ENCODE measurements at places on chromosomes 5 and 9. TPM values are rescaled to one million over a fixed set of nuclear protein-coding genes. Genes with fewer than 3 reads are reported as not detected.

GMCL2 gene
- total RNA-seq, result not detected

TXNDC8 gene
- total RNA-seq, result not detected

HAVCR1 gene
- total RNA-seq, result 0.22 TPM

MARCHF11 gene
- total RNA-seq, result not detected

RLN2 gene
- total RNA-seq, result 3.5 TPM

ADCY2 gene
- total RNA-seq, result not detected

SPINK7 gene
- not detected for total RNA-seq

SOHLH1 gene
- not detected for total RNA-seq

KIAA0825 gene
- total RNA-seq, result 3.0 TPM

DCTN3 gene
- total RNA-seq, result 48.2 TPM

ZDHHC11 gene
- 1.7 TPM for total RNA-seq

BTNL8 gene
- not detected for total RNA-seq

- no peak overlapping the region for H3K27ac ChIP-seq
- DNase-seq, result no peak
- no peaks in the 10 kb centered on the region for H3K36me3 ChIP-seq
- H3K4me1 ChIP-seq, result no peaks in the 10 kb centered on the region
- no peaks in the 10 kb centered on the region for H3K27me3 ChIP-seq
These were observed 103.5 kb downstream of the NTRK2 start for GRCh38 chr9:84773022-84773421.

GRCh38 chr5:1212881-1213280 lies 11.5 kb downstream of the SLC6A19 start:
- no peak overlapping the region for H3K27ac ChIP-seq
- H3K36me3 ChIP-seq, result no peaks in the 10 kb centered on the region
- H3K4me3 ChIP-seq, result no peak overlapping the region
- H3K4me1 ChIP-seq, result no peaks in the 10 kb centered on the region
- DNase-seq, result no peak

- H3K4me3 ChIP-seq, result no peak overlapping the region
- H3K27ac ChIP-seq, result no peak overlapping the region
- no peak for DNase-seq
These were observed 197.5 kb upstream of the SEMA6A start for GRCh38 chr5:116772152-116772501.

- H3K4me3 ChIP-seq, result no peak overlapping the region
- H3K27ac ChIP-seq, result no peak overlapping the region
- H3K36me3 ChIP-seq, result no peaks in the 10 kb centered on the region
- H3K27me3 ChIP-seq, result no peaks in the 10 kb centered on the region
These were observed 37.1 kb upstream of the FAM169A start for GRCh38 chr5:74903165-74903787.

DNA sequence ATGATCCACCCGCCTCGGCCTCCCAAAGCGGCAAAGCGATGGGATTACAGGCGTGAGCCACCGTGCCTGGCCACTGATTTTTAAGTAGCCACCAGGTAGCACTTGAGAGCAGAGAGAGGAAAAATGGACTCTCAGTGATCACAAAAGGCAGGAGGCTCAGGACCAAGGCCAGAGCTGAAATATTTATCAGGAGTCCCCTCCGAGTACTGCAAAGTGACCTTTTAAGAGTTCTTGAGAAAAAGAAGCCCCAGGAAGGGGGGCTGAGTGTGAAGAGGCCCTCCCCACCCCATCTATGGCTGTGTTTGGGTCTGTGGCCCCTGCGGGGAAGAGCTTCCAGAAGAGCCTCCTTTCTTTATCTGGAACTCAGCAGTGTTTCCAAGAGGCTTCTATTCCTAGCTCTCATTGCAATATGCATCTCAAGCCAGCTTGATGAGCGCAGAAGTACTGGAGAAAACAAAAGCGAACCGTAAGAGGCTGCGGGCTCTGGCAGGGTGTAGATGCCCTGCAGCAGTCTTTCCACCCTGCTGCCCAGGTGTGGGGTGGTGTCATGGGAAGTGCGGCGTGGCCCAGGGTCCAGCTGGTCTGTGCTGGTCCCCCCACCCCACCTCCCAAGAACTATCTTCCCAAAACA lies 75.5 kb upstream of the CDK20 start:
- no peaks in the 10 kb centered on the region for H3K36me3 ChIP-seq
- H3K27me3 ChIP-seq, result no peaks in the 10 kb centered on the region
- no peak overlapping the region for H3K27ac ChIP-seq
- no peak overlapping the region for H3K4me3 ChIP-seq

DNA sequence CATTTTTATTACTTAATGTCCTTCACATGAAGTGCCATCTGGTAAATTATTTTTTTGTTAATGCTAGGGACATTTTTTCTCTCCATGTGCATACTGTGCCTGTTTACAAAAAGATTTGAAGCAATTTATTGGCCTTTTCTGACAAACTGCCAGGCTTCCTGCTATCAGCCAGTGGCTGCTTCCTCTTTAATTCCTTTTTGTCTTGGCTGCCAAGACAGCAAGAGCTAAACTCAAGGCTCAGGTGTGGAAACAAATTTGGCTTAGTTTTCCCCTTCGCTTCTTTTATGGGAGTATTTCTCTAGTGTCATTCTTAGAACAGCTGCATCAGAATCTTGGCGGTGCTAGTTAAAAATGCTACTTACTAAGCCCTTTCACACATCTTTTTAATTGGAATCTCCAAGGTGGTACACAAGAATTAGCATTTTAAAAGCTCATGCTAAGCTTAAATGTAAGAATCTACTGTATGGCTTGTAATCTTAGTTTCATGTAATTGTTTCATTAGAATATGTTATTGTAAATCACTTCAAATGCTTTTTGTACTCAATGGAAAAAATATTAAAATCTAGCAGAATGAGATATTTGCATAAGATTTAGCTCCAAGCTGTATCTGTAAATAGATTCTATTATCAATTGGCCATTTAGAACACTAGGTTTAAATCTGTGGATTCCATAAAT lies 134.2 kb upstream of the RASGRF2 start:
- DNase-seq, result no peak
- H3K4me3 ChIP-seq, result no peak overlapping the region
- no peaks in the 10 kb centered on the region for H3K27me3 ChIP-seq
- no peak overlapping the region for H3K27ac ChIP-seq
- H3K36me3 ChIP-seq, result peaks cover 11% of the 10 kb centered on the region

- H3K36me3 ChIP-seq, result no peaks in the 10 kb centered on the region
- no peak overlapping the region for H3K27ac ChIP-seq
- no peak for DNase-seq
- no peak overlapping the region for H3K4me3 ChIP-seq
- H3K4me1 ChIP-seq, result no peaks in the 10 kb centered on the region
These were observed 92.2 kb upstream of the ADAMTS2 start for GRCh38 chr5:179437341-179438001.

GRCh38 chr5:89849830-89850512 lies 559.6 kb downstream of the CETN3 start:
- H3K4me3 ChIP-seq, result no peak overlapping the region
- no peaks in the 10 kb centered on the region for H3K4me1 ChIP-seq
- no peaks in the 10 kb centered on the region for H3K36me3 ChIP-seq
- peak overlapping the region; percentile 27 for H3K27ac ChIP-seq
- DNase-seq, result no peak

DNA sequence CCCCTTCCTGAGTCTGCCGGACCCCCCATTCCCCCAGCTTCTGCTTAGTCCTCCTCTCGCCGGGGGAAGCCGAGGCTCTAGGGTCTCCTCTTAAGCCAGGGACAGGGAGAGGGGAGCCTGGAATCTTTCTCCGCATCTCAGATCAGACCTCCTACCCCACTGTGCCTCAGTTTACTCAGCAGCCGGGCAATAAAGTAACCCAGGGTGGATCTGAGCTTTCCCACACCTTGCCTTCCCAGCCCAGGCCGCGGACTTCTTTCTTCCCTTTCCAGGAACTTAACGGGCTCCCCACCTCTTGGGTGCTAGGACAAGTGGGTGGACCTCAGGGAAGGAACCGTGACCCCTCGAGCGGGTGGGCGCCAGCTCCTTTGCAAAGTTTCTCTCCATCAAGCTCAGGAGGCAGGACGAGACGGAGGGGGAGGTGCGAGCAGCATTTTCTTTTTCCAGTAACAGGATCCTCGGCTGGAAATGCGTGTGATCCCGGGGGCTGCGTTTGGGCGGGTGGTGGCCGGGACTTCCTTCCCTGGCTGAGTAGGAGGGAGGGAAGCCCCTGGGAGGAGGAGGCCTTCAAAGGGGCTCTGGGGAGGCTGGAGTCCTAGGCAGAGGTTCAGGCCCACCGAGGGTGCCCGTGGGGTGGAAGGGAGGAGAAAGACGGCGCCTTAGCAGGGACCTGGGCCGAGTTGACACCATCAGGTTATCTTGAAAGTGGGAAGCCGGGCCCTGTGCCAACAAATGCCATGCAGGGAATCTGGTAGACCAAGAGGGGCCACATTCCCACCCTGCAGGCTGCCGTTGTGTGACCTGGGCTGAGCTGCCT lies 795 bp downstream of the DAB2IP start:
- no peaks in the 10 kb centered on the region for H3K27me3 ChIP-seq
- DNase-seq, result no peak
- H3K27ac ChIP-seq, result no peak overlapping the region
- H3K36me3 ChIP-seq, result no peaks in the 10 kb centered on the region
- peak overlapping the region; percentile 23 for H3K4me3 ChIP-seq

DNA sequence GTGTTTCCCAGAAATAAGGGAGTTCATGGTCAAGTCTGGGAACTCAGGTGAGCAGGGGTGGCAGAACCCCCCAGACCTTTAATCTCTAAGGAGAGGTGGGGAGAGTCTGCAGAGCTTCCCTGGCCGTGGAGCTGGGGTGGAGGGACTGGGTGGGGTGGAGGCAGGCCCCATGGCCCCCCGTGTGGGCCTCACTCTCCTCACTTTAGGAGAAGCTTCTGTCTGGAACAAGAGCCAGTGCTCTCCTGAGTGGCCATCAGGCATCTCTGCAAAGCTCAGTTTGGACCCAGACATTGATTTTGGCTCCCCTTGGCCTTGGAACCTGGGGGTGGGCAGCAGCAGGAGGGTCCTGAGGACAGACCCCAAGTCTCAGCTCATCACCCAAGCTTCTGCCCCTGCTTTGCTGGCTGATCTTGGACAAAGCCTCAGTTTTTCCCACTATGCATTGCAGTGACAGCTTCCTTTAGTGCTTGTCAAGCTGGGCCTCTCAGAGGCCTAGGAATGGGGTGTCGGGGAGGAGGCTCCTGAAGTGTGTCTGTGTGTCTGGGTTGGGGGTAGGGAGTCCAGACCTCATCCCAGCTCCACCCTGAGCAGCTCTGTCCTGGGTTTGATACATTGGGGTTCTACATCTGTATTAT lies 3.5 kb upstream of the GBGT1 start:
- H3K4me3 ChIP-seq, result no peak overlapping the region
- H3K27me3 ChIP-seq, result peaks cover 11% of the 10 kb centered on the region
- H3K36me3 ChIP-seq, result no peaks in the 10 kb centered on the region
- no peak overlapping the region for H3K27ac ChIP-seq

- H3K4me1 ChIP-seq, result no peaks in the 10 kb centered on the region
- H3K27me3 ChIP-seq, result no peaks in the 10 kb centered on the region
- no peak overlapping the region for H3K4me3 ChIP-seq
- H3K27ac ChIP-seq, result no peak overlapping the region
- H3K36me3 ChIP-seq, result peaks cover 2% of the 10 kb centered on the region
These were observed 38.6 kb downstream of the RALGPS1 start for GRCh38 chr9:126953041-126953809.

GRCh38 chr9:114930056-114930812 lies at the start of gene TNFSF8:
Gene TNFSF8 (minus strand): TSS chr9:114930591. CDS start chr9:114930303, 288 bp downstream.
- peak within 1 kb of the TSS; percentile 77 for H3K27ac ChIP-seq
- no peaks in the 10 kb centered on the region for H3K27me3 ChIP-seq
- peak; percentile 82 for DNase-seq
- peak within 1 kb of the TSS; percentile 47 for H3K4me3 ChIP-seq
- H3K4me1 ChIP-seq, result peaks cover 38% of the 10 kb centered on the region
- H3K36me3 ChIP-seq, result no peaks in the 10 kb centered on the region

- no peak overlapping the region for H3K4me3 ChIP-seq
- H3K27me3 ChIP-seq, result no peaks in the 10 kb centered on the region
- H3K27ac ChIP-seq, result no peak overlapping the region
- H3K4me1 ChIP-seq, result peaks cover 9% of the 10 kb centered on the region
- DNase-seq, result no peak
- H3K36me3 ChIP-seq, result no peaks in the 10 kb centered on the region
These were observed 73.8 kb upstream of the CPLX2 start for GRCh38 chr5:175797521-175798038.

- no peak for DNase-seq
- no peaks in the 10 kb centered on the region for H3K27me3 ChIP-seq
- H3K36me3 ChIP-seq, result no peaks in the 10 kb centered on the region
- no peak overlapping the region for H3K27ac ChIP-seq
These were observed 67.2 kb upstream of the FSTL4 start for GRCh38 chr5:133679534-133679933.

DNA sequence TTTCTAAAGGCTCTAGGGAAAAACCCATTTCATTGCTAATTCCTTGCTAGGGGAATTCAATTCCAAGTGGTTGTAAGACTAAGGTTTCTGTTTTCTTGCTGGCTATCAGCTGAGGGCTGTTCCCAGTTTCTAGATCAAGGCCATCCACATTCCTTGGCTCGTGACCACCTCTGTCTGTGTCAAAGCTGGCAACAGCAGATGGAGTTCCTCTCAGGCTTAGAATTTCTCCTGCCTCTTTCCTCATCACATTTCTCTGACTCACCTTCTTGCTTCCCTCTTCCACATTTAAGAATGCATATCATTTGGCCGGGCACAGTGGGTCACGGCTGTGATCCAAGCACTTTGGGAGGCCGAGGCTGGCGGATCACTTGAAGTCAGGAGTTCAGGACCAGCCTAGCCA lies 19.0 kb downstream of the DAB2IP start:
- no peak overlapping the region for H3K4me3 ChIP-seq
- H3K4me1 ChIP-seq, result no peaks in the 10 kb centered on the region
- no peaks in the 10 kb centered on the region for H3K27me3 ChIP-seq
- no peak for DNase-seq
- no peaks in the 10 kb centered on the region for H3K36me3 ChIP-seq

DNA sequence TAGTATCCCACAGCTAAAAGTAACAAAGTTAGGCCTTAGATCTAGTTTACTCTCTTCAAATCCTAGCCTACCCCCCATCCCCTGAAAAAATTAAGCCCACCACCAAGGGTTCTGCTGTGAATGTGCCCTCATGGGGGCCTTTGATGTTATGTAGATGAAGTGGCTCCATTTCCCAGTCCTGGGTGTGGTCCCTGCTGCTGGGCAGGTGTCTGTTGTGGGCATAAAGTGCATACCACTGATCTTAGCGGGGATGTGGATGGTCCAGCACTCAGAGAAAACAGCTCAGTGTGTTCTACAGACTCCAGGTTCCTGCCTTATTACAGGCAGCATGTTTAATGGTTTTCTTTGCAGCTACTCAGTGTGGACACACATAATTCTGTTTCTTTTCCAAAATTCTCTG lies 1.9 kb downstream of the PCBD2 start:
- peaks cover 17% of the 10 kb centered on the region for H3K36me3 ChIP-seq
- H3K27ac ChIP-seq, result peak overlapping the region; percentile 96
- H3K27me3 ChIP-seq, result no peaks in the 10 kb centered on the region
- no peak overlapping the region for H3K4me3 ChIP-seq

GRCh38 chr9:96116275-96117064 lies 185.5 kb downstream of the HSD17B3 start:
- no peak overlapping the region for H3K4me3 ChIP-seq
- H3K27ac ChIP-seq, result no peak overlapping the region
- H3K36me3 ChIP-seq, result no peaks in the 10 kb centered on the region
- no peak for DNase-seq
- no peaks in the 10 kb centered on the region for H3K4me1 ChIP-seq

GRCh38 chr5:138629392-138629791 lies 54.2 kb upstream of the HSPA9 start:
- no peaks in the 10 kb centered on the region for H3K36me3 ChIP-seq
- H3K27me3 ChIP-seq, result peaks cover 8% of the 10 kb centered on the region
- H3K4me1 ChIP-seq, result peaks cover 3% of the 10 kb centered on the region
- H3K27ac ChIP-seq, result no peak overlapping the region
- H3K4me3 ChIP-seq, result no peak overlapping the region

GRCh38 chr5:109910874-109911273 lies 221.1 kb downstream of the MAN2A1 start:
- no peak for DNase-seq
- H3K27ac ChIP-seq, result no peak overlapping the region
- no peaks in the 10 kb centered on the region for H3K4me1 ChIP-seq
- H3K36me3 ChIP-seq, result no peaks in the 10 kb centered on the region
- no peaks in the 10 kb centered on the region for H3K27me3 ChIP-seq
- H3K4me3 ChIP-seq, result no peak overlapping the region
